Activated naive CD4-positive, alpha-beta T cell treated with anti-CD3 and anti-CD28 coated beads, Interleukin-2, amount 50 U/mL, for 72 hours (primary cell): ENCODE measurements at places on chromosomes 11 and 22.

DNA sequence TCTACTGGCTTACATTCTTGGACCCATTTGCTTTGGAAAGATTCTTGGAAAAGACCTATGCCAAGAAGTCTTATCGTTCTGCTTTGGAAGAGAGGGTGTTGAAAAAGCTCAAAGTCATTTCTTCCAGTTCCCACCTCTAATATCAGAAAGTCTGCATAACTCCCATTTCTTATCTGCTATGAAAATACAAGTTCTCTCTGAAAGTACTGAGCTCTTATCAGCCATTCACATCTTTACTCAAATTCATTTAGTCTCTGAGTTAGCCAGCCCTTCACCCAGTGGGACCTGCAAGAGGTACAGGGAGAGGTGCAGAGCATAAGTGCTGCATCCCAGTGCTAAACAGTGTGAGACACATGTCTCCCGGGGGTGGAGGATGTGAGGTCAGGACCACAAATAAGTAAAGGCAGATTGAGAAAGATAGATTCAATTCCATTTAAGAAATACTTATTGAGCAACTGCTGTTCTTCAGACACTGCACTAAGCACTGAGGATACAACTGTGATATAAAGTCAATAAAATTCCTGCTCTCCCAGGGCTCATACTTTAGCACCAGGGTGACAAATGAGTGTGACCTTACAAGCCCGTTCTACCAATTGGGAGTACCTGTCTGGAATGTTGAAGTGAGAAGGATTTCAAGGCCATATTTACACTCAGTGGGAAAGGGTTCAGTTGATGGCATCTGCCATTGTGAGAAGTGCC lies 76.7 kb downstream of the PISD start:
- DNase-seq: no peak

GRCh38 chr11:1040428-1041148 lies 4.1 kb upstream of the MUC6 start:
- no peak for DNase-seq

- no peak for DNase-seq
Observed at GRCh38 chr22:46902998-46903916, 140.8 kb downstream of the TBC1D22A start.

DNA sequence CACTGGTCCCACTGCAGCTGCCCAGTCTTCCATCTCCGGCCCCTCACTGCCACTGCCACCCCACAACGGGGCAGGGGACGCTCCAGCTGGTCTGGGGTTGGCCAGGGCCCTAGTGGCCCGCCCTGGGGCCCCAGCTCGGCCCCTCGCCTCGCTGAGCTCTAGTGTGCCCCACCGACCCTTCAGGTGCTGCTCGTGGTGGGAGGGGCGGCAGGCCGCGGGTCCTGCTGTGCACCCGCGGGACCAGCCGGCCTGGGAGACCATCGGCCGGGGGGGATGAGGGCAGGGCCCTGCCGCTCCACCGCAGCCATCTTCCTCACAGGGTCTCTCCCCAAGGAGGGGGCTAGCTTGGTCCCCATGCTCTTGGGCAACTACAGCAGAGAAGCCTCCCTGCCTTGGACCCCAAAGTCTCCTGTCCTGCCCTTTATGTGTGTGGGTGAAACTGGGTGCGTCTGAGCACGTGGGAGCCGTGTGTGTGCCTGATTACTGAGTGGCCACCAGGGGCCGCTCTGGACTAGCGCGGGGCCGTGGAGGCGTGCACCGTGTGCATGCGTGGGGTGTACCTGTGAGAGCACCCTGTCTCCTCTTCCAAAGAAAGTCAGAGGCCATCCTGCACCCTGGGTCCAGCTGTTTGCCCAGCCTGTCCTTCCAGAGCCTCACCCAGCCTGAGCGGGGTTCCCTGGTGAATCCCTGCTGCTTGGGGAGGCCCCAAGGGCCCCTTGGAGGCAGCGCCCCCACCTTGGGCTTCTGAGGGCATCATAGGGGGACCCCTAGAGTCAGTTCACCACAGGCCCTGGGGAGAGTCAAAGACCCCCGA lies 6.0 kb upstream of the ACR start:
- peak; percentile 60 for DNase-seq

- no peak for DNase-seq
Observed at GRCh38 chr11:61539831-61540357, 31.3 kb downstream of the LRRC10B start.

DNA sequence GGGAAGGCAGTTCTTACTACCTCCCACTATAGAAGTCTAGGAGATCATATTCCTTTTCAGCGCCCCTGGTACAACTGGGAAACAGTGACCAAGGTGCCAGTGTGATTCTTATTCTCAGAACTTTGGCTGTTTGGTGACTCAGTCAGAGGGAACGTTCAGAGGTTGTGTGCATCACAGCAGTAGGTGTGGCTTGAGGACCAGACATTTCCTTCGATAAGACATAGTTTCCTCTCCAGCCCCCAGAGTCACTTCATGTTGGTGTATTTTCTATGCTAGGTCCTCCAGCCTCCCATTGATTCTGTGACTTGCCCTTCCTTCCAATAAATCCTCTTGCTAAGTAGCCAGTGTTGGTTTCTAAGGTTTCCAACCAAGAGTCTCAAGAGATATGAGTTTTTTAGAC lies 171.9 kb upstream of the MPPED2 start:
- DNase-seq: no peak

DNA sequence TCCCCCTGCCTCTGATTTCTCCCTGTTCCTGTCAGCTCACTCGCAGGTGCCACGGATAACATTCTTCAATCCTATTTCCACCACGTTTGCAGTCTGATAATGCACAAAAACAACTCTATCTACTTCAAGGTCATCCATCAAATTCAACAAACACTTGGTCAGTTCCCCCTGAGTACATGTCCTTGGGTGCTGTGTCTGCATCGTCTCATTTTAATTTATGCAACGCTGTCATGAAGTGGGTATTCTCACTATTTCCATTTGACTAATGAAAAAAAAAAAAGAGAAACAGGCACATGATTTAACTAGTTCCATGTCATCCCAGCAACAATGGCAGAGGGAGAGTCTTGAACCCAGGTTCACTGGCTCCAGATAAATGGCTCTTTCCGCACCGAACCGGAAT lies 262.6 kb downstream of the LARGE1 start:
- no peak for DNase-seq

GRCh38 chr11:28461846-28462245 lies 353.7 kb downstream of the METTL15 start:
- DNase-seq: no peak

DNA sequence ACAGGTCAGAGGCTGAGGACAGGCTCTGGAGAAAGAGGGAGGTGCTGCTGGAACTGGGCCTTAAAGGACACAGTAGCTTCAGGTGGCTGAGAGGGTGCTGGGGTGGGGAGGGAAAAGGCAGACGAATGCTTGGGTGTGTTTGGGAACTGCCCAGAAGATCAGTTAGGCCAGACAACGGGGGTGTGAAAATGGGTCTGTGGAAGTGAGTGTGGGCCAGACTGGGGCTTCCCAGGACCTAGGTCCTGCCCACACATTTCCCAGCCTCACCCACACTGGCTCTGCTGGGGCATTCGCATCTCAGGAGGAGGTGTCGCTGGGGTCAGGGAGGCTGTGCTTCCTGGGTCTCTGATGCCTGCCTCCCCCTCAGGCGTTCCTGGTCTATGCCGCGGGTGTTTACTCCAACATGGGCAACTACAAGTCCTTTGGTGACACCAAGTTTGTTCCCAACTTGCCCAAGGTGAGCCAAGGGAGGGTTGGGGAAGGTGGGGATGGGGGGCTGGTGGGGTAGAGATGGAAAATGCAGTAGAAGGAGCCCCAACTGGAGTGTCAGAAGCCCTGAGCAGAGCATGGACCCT lies 4.7 kb downstream of the DPP3 start:
- no peak for DNase-seq

DNA sequence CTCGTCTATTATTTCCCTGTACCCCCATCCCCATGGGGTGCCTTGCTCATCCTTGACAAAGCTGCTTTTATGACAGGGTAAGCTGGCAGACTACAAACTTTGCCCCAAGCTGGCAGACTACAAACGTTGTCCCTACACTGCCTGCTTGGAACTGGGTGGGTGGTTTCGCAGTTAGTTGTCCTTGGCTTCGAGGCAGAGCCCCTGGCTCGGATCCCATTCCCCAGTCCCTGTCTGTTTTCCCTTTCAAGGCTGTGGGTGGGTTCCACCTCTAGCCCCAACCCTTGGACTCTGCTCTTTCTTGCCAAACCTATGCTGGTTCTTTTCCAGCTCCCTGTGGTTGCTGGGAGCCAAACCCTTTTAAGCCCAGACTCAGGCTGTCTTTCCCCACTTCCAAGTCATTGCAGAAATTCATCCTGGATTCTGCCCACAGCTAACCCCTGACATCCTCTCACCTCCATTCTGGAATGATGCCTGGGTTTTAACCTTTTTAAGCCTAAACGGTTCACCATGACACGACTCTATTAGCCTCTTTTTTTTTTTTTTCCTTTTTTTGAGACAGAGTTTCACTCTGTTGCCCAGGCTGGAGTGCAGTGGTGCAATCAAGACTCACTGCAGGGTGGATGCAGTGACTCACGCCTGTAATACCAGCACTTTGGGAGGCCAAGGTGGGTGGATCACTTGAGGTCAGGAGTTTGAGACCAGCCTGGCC lies 9.2 kb upstream of the RBM14 start:
- no peak for DNase-seq

- no peak for DNase-seq
Observed at GRCh38 chr22:24992946-24993345, 40.4 kb downstream of the KIAA1671 start.

DNA sequence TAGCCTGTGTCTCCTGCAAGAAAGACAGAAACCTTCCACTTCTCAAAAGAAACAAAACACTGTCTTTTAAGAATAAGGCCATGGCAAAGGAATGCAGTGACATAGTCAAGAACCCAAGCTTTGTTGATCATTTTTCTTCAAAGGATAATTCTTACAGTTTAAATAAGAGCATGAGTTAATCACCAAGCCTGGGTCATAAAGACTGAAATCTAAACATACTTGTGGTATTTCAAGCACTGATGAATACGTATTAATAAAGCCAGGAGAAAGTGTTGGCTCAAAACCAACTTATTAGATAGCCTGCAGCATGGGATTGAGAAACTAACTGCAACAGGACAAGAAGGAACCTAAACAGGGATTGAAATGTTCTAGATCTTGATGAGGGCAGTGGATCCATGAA lies 143.3 kb upstream of the MTNR1B start:
- DNase-seq: no peak

DNA sequence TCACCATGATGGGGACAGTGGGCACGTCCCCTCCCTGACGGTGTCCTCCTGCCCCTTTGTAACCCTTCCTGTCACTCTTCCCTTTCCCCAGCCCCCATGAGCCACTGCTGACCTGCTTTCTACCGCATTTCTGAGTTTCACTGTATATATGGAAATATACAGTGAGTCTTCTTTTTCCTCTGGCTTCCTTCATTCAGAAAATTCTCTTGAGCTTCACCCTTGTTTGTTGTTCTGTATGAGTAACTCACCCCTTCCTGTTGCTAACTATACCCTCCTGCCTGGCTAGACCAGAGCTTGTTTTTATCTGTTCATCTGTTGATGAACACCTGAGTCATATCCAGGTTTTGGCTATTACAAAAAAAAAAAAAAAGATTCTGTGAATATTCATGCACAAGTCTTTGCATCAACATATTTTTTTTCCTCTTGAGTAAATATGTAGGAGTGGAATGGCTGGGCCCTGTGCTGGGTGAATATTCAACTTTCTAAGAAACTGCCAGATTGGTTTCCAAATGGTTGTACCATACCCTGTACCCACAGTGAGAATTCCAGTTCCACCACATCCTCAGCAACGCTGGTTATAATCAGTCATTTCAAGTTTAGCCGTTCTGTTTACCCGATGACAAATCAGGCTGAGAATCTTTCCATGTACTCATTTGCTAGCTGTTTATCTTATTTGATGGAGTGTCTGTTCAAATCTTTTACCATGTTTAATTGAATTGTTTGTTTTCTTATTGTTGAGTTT lies 62.0 kb downstream of the IGF2 start:
- DNase-seq: peak; percentile 49

DNA sequence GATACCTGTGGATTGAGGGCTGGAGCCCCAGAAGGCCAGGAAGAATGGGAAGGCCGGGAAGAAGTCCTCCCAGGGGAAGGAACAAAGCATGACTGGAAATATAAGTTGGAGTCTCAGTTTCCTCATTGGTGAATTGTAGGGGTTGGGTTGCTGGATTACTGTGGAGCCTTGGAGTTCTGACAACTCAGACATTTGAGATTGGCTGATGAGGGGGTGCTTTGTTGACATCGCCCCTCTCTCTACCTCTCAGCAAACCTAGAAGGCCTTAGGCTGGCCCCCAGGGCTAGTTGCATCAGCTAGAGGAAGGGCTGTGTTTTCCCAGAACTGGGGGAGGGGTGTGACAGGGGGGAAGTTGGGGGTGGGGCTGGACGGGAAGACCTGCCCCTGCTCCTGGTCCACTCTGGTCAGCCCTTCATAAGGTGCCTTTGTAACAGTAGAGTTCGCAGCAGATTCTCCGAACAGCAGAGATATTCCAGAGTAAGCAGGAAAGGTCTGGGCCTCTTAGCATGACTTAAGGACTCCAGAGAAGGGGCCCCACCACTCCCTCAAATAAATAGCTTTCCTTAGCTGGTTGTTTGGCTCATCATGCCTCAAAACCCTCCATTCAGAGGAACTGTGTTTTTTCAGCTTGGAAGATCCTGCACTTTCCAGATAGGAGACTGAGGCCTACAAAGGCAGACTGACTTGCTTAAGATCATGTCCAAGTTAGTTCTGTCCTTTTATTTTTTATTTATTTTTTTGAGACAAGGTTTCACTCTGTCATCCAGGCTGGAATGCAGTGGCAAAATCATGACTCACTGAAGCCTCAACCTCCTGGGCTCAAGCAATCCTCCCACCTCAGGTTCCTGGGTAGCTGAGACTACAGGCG lies 12.5 kb upstream of the THRSP start:
- DNase-seq: no peak

DNA sequence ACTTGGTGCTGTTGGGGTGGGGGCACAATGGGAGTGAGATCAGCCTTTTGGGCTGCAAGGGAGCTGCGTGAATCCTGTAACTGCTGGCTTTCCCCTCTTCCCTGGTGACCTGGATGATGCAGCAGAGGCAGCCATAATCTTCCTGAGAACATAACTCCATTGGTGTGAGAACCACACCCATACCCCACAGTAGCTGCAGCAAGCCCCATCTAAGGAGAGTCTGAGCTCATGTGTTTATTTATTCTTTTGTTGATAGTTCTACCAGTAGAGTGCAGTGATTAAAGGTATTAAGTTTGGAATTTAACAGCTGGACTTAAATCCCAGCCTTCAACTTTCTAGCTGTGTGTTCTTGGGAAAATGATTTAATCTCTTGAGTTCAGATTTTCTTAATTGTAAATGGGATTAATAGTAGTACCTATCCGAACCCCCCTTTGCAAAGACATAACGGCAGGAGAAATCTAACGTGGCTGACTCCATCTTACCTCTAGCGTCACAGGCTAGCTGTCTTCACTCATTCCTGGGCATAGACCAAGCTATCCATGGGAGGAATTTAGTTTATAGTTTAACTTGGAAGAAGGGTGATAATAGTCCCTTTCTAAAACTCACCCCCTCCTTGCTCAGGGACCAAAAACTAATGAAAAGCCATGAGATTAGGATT lies 385.0 kb upstream of the DDI1 start:
- DNase-seq: no peak

DNA sequence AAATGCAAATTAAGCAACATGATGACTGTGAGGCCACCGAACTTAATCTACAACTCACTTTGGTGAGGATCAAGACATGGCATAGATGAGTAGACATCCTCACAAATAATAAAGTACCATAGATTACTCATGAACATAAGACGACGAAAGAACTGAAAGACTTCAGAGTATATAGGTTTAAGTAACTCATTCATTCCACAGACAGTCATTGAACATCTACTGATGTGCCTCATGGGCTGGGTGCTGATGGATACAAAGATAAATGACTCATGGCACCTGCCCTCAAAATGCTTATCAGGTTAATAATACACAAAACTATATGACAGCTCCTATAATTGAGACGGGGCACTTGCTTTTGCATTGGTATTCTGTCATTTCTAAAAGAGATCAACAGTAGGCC lies 63.3 kb downstream of the ZC3H12C start:
- no peak for DNase-seq
